ENCODE measurements at places on chromosomes 5 and 9.
A peak's percentile ranks its signal among the peaks of the same experiment; 100 is the strongest.

DNA sequence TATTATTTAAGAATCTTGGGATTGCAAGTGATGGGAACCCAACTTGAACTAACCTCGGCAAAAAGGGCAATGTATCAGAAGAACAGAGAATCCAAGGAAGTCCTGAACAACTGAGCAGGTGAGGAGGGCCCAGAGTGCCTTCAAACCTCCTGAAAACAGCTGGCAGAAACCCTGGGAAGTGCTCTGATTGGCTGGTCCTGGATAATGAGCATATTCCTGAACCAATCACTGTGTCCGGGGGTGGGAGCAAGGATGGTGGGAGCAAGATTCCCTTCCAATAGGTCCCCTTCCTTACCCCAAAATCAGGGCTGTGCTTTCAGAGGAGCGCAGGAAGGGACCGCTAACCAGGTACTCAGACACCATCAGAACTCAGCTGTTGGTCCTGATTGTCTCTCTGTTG, 31.9 kb upstream of the TBC1D2 start:
- peak; percentile 19 for DNase-seq

- no peak for DNase-seq
These were observed 64.3 kb downstream of the FEM1C start for GRCh38 chr5:115480271-115480670.

DNA sequence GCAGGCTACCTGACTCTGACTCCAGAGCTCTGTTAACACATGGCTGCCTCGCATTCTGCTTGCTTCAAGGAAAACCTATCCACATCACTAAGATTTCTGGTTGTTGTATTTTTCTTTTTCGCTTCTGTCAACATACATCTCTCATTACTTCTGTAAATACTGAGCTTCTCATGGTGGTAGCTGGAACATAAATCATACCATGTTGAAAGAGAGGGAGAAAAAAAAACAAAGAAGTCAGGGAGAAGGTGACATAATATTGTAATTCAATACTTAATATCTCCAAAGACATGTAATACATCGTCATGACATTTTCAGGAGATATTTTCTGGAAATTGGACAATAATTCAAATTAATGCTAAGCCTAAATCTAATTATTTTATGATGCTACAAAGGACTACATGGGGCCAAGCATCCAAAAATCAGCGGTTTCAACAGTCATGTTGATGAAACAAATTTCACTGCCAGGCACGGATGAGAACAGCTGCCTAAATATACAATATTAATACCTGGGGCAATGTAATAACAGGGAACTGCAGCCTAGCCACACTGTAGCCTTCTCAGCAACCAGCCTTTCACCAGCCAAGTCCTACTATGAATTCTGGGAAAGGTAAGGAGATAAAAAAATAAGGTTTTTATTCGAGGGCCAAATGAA, 332.0 kb downstream of the TRIM32 start:
- DNase-seq, result no peak

DNA sequence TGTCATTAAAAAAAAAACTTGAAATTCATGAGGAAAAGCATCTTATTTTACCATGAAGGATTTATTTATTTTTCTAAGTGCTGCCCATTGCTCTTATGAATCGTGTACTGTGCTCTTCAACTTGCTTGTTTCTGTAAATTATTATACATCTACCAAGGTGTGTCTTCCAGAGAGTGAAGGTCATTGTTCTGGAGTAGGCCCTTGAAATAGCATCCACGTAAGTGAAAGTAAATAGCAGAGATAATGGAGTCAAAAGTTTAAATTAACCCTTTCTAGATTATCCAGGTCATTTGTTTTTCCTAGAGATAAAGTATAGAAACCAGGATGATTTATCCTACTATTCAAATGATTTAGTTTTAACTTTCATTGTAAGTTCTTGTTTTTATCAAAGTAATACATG, 473.1 kb downstream of the DIRAS2 start:
- no peak for DNase-seq

GRCh38 chr5:111453295-111453694, 59.0 kb downstream of the STARD4 start:
- no peak for DNase-seq

DNA sequence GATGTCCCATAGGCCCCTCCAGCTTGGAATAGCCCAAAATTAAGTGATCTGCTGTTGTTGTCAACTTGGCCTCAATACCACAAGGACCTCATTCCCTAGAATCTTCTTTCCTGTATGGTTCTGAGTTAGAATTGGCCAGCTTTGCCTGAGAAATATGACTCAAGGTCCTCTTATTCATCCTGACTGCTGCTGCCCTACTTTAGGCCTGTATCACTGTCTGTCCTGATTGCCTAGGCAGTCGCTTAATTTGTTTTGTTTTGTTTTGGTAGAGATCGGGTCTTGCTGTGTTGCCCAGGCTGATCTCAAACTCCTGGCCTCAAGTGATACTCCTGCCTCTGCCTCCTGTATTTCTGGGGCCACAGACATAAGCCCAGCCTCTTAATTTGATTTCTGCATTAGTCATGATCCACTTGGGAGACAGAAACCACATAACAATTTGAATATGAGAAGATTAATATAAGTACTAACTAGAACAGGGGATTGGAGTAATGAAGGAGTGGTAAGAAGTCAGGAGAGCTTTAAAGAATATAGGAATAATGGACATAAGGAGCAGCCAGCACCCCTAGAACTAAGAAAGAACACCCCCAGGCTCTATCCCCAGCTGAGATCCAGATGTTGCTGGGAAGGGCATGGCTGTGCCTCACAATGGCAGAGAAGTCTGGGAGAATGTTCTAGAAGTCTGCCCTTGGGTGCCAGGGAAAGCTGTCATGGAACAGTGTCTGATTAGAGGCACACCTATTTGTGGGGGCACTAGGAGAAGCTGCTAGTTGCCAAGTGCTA, 4.6 kb downstream of the TEX53 start:
- peak; percentile 64 for DNase-seq

GRCh38 chr9:120917929-120918762, 8.4 kb downstream of the TRAF1 start:
- no peak for DNase-seq

DNA sequence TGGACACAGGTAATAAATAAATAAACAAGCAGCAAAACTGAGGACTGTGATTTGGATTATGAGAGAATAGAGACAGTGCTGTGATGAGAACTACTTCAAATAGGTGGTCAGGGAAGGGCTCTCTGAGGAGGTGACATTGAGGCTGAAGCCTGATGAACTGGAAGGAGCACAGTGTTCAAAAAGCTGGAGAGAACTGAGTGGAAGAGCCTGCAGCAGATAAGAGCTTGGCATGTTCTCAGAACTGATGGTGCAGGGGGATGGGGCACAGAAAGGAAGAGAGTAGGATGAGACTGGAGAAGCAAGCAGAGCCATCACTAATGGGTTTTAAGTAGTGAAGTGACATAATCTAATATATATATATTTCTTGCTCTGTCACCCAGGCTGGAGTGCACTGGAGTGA, 11.2 kb upstream of the TPM2 start:
- DNase-seq, result no peak

DNA sequence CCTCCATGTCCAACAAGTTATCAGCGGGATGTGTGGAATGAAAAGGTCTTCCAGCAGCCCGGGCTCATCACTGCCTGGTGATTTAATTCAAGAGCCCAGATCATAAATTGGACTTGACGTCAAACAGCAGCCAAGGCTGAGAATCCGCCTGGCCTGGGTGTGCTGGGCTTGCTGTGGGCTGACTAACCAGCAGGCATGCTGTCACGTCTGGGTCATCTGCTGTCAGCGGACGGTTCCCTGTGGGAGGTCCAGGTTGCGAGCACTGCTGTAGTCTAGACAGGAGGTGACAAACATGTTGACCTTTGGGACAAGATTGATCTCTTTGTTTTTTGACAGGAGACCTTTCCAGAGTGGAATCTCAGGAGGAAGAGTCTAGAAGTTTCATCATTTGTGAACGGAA, 289.7 kb downstream of the OSTF1 start:
- DNase-seq, result peak; percentile 11

- no peak for DNase-seq
These were observed 124.6 kb upstream of the TAF11L2 start for GRCh38 chr5:17373406-17373805.

DNA sequence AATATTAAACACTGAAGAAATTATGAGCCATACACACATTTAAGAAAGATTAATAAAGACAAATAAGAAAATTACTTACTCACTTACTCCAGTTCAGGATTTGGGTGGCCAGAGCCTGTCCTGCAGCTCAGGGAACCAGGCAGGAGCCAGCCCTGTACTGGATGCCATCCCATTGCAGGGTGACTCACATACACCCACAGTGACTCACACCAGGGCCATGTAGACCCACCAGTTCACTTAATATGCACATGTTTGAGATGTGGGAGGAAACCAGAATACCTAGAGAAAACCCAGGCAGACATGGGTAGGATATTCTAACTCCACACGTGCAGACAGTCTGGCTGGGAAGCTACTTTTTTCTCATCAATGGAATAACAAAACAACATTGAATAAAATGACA, 49.6 kb upstream of the ADRB2 start:
- peak; percentile 78 for DNase-seq

GRCh38 chr9:2857564-2858198, 13.8 kb upstream of the PUM3 start:
- DNase-seq, result peak; percentile 78

DNA sequence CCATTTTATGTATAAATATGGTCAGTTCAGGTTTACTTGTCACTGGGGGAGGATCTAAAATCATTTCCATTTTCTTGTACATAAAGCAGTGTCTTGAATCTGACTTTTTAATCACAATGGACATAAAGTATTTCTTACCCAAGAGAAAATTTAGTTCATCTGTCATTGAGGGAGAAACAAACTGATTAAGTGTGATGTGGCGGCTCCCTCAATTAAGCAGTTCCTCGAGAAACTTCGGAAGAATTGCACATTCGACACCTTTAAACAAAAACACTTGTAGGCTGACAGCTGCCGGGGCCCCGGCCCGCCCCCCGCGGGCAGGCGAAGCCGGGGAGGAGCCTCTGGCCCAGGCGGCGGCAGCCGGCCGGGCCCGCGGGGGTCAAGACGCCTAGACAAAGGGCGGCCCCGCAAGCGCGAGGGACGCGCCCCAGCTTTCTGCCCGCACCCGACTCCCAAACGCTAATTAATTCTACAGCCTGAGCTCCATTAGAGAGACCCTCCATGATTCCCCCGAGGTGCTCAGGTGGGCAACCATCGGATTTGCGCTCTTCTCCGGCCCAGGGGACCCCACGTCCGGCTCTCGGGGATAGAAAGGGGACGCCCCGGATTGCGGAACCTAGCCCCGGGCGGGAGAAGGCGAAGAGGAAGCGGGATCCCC, 750 bp downstream of the TRIM36 start:
- DNase-seq, result no peak

GRCh38 chr9:16417749-16418148, 452.7 kb downstream of the BNC2 start:
- peak; percentile 80 for DNase-seq

- DNase-seq, result no peak
These were observed 14.8 kb downstream of the GGTA1 start for GRCh38 chr9:121484651-121485446.

- no peak for DNase-seq
These were observed 11.9 kb downstream of the TRIO start for GRCh38 chr5:14155075-14155474.

- no peak for DNase-seq
These were observed 37.8 kb upstream of the PLPP1 start for GRCh38 chr5:55572600-55572999.

GRCh38 chr5:53426878-53427277, 53.6 kb upstream of the FST start:
- DNase-seq, result no peak

DNA sequence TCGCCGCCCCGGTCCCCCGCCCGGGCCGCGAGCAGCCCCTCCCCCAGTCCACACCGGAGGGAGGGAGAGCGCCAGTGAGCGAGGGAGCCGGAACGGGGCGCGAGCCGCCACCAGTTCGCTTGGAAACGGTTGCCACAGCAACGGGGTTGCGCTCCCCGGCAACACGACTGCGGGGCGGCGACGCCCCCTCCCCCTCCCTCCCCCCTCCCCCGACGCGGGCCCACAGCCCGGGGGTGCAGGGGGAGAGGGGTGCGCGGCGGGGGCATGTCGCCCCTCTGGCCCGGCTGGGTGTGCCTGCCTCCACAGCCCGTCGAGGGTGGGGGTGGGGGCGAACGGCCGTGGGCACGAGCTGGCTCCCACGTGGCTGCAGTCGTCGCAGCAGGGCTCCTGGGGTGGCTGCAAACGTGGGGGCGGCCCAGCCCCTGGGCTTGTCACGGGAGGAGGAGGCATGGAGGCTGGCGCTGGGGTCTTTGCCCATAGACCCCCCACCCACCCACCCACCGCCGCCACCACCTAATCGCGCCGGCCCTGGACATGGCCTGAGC, 524 bp downstream of the PRR7 start:
- DNase-seq, result peak; percentile 36

- DNase-seq, result peak; percentile 53
These were observed 129.4 kb downstream of the EDIL3 start for GRCh38 chr5:84255315-84255714.

GRCh38 chr5:157502143-157502647, 42.2 kb downstream of the NIPAL4 start:
- DNase-seq, result no peak

- DNase-seq, result no peak
These were observed 21.3 kb downstream of the GPR151 start for GRCh38 chr5:146494656-146495055.

DNA sequence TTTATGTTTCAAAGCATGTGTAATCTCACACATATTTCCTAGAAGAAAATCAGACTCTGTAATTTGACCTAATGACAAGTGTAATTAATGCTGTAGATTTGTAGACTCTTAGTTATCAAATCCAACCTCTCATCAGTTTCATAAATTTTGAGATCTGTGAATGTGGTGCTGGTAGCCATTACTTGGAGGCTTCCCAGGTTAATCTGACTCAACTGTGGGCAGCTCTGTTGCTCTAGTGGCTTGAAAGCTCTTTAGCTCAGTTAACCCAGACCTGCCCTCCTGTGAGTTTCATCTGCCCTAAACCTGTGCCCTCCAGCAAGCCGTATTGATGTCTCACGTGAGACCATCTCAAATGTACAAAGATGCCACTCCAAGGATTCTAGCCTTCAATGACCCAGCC, 323.4 kb downstream of the FBXL7 start:
- DNase-seq, result peak; percentile 34

GRCh38 chr9:136578915-136579649, 33.2 kb upstream of the NOTCH1 start:
- DNase-seq, result no peak

DNA sequence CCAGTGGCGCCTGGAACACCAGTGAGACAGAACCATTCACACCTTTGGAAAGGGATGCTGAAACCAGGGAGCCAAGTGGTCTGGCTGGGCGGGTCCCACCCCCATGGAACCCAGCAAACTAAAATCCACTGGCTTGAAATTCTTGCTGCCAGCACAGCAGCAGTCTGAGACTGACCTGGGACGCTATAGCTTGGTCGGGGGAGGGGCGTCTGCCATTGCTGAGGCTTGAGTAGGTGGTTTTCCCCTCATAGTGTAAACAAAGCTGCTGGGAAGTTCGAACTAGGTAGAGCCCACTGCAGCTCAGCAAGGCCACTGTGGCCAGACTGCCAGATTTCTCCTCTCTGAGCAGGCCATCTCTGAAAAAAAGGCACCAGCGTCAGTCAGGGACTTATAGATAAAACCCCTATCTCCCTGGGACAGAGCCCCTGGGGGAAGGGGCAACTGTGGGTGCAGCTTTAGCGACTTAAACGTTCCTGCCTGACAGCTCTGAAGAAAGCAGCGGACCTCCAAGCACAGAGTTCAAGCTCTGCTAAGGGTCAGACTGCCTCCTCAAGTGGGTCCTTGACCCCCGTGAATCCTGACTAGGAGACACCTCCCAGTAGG, 42.0 kb upstream of the FKTN start:
- no peak for DNase-seq

GRCh38 chr5:135110785-135111596, 77.0 kb upstream of the PITX1 start:
- no peak for DNase-seq

Measured in fibroblast of mammary gland (primary cell).